ENCODE measurements at places on chromosomes 2 and 18.

DNA sequence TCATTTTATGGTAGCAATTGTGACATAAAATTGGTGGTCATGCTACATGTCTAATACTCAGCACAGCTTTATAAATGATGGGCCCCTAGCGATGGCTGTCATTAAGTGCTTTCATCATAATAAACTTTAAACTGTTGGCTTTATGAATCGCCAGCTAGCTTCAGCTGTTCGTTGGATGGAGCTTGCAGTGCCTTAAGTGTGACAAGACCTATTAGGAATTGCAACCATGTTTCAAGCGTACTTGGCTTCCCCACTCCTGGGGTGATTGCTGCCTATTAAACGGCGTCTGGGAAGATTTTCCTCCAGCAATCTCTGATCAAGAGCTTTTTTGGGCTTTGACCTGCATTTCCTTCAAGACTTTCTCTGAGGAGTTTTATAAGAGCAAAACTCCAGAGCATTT lies 164.5 kb upstream of the SIX3 start:
- no peak for DNase-seq

GRCh38 chr2:29755829-29756228 lies 165.6 kb downstream of the ALK start:
- no peak for DNase-seq

DNA sequence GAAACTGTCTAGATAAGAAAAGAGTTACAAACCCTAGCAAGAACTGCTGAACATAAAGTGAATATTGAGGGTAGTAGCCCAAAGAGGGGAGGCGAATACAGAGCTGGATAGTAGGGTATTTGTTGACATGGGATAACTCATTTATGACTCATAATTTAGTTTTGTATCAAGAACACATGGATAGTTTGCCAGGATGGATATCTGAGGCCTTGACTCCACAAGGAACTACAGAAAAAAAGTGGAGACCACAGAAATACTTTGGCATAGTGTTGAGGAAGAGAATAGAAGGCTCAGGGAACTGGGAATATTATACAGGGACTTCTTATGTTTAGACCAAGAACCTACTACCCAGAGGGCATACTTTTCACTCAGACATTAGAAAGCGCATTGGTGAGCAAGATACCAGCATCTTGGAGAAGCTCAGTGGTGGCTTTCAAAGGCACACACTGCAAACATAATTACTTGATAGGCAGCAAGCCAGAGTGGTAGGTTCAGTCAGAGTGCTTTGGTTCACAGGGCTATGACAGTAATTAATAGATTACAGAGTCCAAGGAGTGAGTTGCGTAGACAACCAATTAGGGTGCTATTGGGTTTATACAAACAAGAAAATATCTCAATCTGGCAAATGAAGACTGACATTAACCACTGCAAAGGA lies 51.9 kb upstream of the ZBTB7C start:
- no peak for DNase-seq

GRCh38 chr2:64319896-64320295 lies 134.1 kb upstream of the LGALSL start:
- no peak for DNase-seq

- DNase-seq: no peak
These were observed 479 bp downstream of the SCN9A start for GRCh38 chr2:166375195-166375735.

GRCh38 chr18:62682371-62682770 lies 33.0 kb upstream of the PHLPP1 start:
- DNase-seq: no peak

DNA sequence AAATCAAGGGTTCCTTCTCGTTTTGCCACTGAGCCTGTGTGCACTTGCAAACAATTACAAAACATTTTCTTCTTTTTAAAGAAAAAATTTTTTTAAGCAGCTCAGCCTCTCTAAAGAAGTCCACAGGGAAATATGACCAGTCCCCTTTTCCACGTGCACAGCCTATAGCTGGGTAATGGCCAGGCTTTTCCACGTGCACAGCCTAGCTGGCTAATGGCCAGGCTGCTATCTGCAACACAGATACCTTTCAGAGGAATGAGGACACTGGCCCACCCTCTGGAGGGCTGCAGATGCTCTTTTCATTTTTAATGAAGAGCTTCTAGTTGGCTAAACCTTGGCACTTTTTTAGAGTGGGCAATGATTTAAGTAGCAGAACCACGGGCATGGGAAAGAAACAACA lies 46.3 kb downstream of the ASB18 start:
- DNase-seq: no peak

DNA sequence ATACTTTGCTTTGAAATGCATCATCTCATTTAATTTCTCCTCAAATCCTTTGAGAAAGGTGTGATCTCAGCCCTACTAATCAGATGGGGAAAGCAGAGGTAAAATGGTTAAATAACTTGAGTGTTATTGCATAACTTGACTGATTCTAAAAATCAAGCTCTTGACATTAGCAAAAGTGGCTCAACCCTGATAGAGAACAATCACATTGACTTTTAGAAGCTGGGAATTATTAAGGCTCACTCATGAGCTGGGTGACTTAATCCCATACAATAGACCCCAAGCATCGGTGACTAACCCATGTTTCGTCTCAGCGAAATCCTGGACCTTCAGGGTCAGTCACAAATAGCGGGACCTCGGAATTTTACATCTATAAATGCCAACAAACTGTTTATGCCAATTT lies 378.9 kb downstream of the NBAS start:
- no peak for DNase-seq

Data from activated CD8-positive, alpha-beta memory T cell treated with anti-CD3 and anti-CD28 coated beads for 1 hour (primary cell).